ENCODE measurements at places on chromosomes 4 and X. TPM values are rescaled to one million over a fixed set of nuclear protein-coding genes. Genes with fewer than 3 reads are reported as not detected.

IGSF1 gene
- total RNA-seq = 23.0 TPM

RTL9 gene
- 0.11 TPM for total RNA-seq

HEPH gene
- total RNA-seq = 41.4 TPM

ODAPH gene
- not detected for total RNA-seq

GPM6B gene
- total RNA-seq = 132 TPM

EDA2R gene
- 5.0 TPM for total RNA-seq

LINC00632 gene
- 89.0 TPM for total RNA-seq

ADH7 gene
- not detected for total RNA-seq

CENPVL2 gene
- total RNA-seq = 2.9 TPM

TSPAN7 gene
- 32.1 TPM for total RNA-seq

FGFR3 gene
- total RNA-seq = 19.5 TPM

CSN1S1 gene
- total RNA-seq = not detected

TRPC5OS gene
- not detected for total RNA-seq

SMIM10L2A gene
- total RNA-seq = 5.0 TPM

MAGED4B gene
- 81.9 TPM for total RNA-seq

XAGE1A gene
- not detected for total RNA-seq

SPATA18 gene
- 2.0 TPM for total RNA-seq

CSAG1 gene
- not detected for total RNA-seq

SYTL5 gene
- total RNA-seq = 0.38 TPM

RPL39 gene
- total RNA-seq = 1,901 TPM

MGAT4D gene
- not detected for total RNA-seq
